ENCODE measurements at places on chromosomes 4 and X.
A peak's percentile ranks its signal among the peaks of the same experiment; 100 is the strongest.

DNA sequence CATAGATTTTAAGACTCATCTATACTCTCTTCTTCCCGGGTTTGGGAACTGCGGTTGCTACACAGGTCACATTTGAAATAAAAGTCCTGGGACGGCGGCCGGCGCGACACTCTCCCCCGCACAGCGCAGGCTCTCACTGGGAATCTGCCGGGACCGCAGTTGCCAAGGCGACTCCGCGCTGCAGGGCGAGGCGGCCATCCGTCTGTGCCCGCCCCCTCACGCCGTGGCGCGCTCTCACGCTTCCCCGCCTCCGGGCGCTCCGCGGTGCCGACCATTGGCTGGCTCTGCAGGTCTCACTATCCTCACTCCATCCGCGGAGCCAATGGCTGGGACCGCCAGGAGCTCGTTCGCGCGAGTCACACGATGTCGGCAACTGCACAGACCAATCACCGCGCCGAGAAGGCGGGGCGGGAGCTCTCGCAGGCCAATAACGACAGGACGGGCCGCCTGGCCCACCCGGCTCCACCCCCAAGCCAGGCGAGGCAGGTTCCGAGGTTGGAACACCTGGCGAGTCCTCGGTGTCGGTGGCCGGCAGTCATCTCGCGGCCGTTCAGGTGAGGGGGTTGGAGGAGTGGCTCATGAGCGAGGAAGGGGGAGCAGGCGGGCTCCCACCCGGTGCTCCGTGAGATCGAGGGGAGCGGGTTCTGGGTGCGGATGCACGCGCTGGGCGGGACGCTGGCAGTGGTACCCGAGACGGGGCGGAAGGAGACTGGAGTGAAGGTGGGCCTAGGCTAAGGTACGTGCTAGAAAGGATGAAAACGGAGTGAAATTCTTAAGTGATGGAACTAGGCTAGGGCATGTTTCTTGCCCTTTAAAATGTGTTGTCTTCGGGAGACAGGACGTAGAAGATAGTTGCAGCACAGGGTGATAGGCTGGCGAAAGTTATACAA is at the start of gene MSMO1:
TSS of gene MSMO1 (plus strand) at position 459 of the 890 bp plus-strand sequence. CDS start 5,702 bp downstream, outside the sequence.
- DNase-seq = peak; percentile 93

DNA sequence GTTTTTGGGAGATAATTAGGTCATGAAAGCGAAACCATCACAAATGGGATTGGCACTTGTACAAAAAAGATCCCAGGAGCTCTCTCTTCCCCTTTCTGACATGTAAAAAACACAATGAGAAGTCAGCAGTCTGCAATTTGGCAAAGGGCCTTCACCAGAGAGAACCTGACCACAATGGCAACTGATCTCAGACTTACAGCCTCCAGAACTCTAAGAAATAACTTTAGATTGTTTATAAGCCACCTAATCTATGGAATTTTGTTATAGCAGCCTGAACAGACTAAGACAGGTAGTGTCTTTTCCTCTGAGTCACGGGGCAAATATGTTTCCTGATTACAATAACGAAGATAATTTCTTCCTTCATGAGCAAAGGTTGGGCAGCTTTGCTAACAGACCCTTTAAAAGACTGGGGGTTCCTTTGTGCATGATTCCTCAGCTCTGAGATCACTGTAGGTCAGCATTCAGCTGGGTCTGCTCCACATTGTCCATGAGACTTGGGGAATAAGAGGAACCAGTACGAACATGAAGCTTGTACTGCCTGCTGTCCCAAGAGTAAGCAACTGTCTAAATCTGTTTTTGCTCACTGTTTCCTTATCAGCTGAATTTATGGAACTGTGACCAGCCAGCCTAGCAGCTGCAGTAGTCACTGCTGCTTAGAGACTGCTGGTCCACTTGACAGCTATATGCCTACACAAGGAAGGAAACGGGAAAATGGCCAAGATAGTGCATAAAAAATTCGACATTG is 191.6 kb downstream of the ANAPC10 start:
- peak; percentile 40 for DNase-seq

- no peak for DNase-seq
These were observed 67.0 kb downstream of the SLC4A4 start for GRCh38 chr4:71405791-71406190.

DNA sequence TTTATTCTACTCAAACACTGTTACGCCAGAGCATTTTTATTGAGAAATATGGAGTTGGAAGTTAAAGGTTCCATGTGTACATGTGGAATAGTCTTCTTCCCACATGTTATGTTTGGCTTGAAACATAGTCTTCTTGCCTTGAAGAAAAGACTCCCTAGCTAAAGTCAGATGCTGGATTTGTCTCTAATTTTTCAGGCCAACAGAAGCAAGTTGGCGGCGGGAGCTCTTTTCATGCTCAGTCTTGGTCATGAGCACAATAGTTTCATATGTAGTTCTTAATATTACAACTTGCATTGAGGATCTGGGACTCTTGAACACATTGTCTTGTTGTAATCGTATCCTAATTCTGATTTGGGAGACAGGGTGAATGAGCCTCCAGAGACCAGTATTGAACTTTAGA is 19.4 kb downstream of the SEPTIN11 start:
- DNase-seq = no peak

- no peak for DNase-seq
These were observed 211.5 kb downstream of the BCOR start for GRCh38 chrX:39886282-39886681.

- DNase-seq = peak; percentile 18
These were observed 12.4 kb downstream of the SLC34A2 start for GRCh38 chr4:25667931-25668557.

GRCh38 chr4:109648266-109648996 is 54.8 kb downstream of the CASP6 start:
- no peak for DNase-seq

GRCh38 chr4:17132226-17132625 is 233.8 kb upstream of the LDB2 start:
- no peak for DNase-seq

- no peak for DNase-seq
These were observed 55.3 kb downstream of the MSL3 start for GRCh38 chrX:11813341-11813740.

GRCh38 chrX:130575831-130576389 is 174.1 kb downstream of the RBMX2 start:
- no peak for DNase-seq

DNA sequence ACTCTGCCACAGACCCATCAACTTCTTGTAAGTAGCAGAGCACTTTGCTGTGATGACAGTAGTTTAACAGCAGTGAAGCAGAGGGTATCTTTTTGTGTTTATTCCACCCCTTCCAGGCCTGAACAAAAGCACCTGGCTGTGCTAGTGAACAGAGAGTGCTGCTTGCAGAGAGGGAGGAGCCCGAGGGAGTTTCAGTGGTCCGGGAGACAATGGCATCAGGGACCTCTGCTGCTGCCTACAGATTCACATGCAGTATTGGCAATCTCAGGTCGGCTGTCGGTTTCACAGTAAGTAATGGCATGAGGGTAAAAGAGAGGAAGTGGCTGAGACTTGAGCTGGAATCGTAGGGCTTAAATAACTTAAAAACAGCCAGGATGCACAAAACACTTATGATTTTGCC is 755.8 kb downstream of the RPA4 start:
- no peak for DNase-seq

- DNase-seq = no peak
These were observed 82.8 kb downstream of the CPZ start for GRCh38 chr4:8675383-8675782.

DNA sequence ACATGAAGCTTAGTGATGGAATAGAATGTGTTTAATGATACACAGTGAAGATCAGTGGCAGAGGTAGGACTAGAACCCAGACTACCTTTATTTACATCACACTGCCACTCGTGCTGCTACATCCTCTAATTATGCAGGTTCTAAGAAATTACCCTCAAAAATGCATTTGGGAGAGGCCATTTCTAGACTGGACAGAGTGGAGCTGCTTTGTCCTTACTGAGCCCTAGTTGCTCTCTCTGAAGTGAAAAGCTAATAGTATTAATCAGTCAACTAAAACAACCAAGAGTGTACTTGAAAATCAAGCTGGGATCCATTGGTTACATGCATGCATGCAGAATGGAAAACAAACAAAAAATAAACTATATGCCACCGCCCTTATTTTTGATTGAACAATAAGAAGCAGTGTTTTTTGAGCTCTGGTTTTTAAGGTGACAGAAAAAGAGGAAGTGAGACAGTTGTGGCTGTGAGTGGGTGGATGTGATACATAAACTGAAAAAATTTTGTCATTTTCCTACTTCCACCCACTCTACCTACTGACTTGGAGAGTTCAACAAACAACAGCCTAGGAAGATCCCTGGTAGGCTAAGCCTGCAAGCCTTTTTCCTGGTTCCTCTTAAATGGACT is 6.8 kb upstream of the VSIG4 start:
- DNase-seq = no peak

DNA sequence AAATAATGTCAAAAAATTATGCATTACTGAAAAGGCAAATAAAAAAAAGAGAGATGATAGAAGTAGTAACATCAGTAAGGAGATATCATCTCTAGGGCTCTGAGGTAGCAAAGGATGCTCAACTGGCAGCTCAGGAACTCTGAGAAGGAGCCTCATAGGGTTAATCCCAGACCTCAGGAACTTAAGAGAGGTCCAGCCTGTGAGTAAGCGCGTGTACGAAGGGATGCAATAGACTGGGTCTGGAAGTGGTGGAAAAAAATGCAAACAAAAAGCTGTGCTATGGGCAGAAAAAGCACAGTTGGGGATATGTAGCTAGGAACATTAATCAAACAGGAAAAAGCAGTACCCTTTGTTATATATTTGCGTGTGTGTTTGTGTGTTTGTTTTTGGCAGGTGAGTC is 282.0 kb downstream of the GALNTL6 start:
- no peak for DNase-seq

DNA sequence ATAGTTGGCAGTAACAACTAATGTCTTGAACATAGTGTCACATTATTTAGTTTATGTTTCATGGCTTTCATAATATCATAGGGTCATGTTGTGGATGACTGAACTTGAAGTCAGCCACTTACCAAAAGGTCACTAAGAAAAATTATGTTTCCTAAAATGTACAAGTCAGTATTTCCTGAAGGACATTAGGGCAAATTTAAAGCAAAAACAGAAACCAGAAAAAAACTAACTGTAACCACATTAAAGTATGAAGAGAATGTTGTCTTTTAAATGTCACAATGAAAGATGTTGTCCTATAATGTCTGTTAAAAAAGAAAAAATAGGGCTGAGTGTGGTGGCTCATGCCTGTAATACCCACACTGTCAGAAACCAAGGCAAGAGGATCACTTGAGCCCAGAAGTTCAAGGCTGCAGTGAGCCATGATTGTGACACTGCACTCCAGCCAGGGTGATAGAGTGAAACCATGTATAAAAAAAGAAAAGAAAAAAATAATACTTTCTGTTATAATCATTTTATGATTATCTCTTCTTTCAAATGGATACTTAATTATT is 55.8 kb downstream of the HHIP start:
- DNase-seq = no peak

- DNase-seq = no peak
These were observed 65.6 kb downstream of the MID1 start for GRCh38 chrX:10554612-10555270.

GRCh38 chrX:77793946-77794345 is 7.9 kb upstream of the ATRX start:
- DNase-seq = no peak

GRCh38 chr4:27085396-27085795 is 224.8 kb downstream of the STIM2 start:
- no peak for DNase-seq

- no peak for DNase-seq
These were observed 9.7 kb upstream of the PPARGC1A start for GRCh38 chr4:23899565-23899964.

GRCh38 chr4:157803845-157804521 is 368.8 kb downstream of the GASK1B start:
- no peak for DNase-seq

- no peak for DNase-seq
These were observed 28.4 kb upstream of the SLITRK4 start for GRCh38 chrX:143664302-143664701.

DNA sequence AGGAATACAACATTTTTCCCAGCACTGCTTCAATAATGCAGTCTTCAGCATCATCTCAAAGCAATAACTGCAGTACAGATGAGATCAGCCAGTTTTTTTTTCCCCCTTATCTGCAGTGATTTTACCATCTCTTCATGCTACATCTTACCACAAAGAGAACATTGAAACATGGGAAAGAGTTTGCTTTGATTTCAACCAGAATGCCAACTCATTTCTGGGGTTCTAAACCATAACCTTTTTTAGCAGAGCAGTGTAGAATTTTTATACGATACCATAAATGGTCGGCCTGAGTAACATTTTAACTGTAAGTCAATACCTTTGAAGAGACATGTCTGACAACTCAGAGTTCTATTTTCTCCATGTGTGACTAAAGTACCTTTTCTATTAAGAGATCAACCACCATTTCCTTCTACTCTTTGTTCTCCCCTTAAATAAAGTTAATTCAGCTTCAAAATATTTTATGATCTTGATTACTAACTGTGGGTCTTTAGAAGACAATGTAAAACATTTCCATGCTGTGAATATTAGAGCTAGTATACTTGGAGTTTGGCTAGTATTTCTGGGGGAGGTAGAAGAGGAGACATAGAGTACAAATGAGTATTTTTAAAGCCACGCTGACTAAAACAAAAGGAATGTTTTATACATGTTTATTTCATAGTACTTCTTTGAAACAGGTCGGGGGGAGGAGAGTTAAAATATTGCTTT is 69.1 kb downstream of the TET2 start:
- no peak for DNase-seq

- DNase-seq = no peak
These were observed 55.0 kb downstream of the LRBA start for GRCh38 chr4:150960079-150960478.

GRCh38 chr4:172061204-172061603 is 248.0 kb downstream of the GALNTL6 start:
- no peak for DNase-seq

- no peak for DNase-seq
These were observed 30.4 kb upstream of the CPLX1 start for GRCh38 chr4:856225-856901.

- DNase-seq = no peak
These were observed 951.3 kb downstream of the STIM2 start for GRCh38 chr4:27811948-27812347.

DNA sequence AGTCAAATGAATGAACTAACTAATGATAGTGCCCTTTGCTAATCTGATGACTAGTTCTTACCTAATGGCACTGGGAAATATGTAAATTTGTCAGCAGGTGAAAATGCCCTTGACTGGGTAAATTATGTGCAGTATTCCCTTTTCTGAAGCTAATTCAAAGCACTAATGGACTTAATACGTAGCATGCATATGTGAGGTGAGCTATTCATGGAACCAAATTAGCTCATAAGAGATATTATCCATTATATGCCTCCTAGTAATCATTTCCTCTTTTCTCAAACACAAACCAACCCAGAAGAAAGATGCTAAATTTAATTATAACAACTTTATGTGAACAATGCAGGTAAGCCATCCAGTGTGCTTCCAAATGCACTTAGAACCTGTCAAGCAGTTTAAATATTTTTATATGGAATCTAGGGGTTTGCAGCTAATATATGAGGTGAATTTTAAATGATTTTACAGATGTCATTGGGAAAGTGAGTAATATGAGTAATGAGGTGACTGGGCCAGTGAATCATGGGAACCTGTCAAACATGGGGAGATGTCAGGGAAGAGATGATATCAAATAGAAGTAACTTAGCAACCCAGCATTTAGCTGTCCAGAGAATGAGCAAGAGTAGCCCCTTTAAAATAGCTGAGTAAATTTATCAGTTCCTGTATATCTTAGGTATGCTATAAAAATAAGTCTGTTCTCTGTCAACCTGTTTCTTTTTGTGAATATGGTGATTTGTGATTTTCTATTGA is 315.0 kb downstream of the AFF2 start:
- DNase-seq = no peak

- no peak for DNase-seq
These were observed 329.3 kb upstream of the RPS6KA3 start for GRCh38 chrX:20595928-20596575.

GRCh38 chr4:86857341-86858052 is 8.3 kb upstream of the SLC10A6 start:
- no peak for DNase-seq
